Left hindlimb (tissue), 1 donor: ENCODE measurements at places on chromosomes 2 and 18.

GRCh38 chr2:112483042-112483473 is 1.1 kb downstream of the TTL start:
- DNase-seq, result no peak

- no peak for DNase-seq
Measured at GRCh38 chr2:51619961-51620360, 588.0 kb upstream of the NRXN1 start.

GRCh38 chr2:50863856-50864255 is 168.1 kb downstream of the NRXN1 start:
- no peak for DNase-seq

GRCh38 chr18:78422336-78422735 is 557.3 kb upstream of the SALL3 start:
- DNase-seq, result no peak

- DNase-seq, result peak; percentile 42
Measured at GRCh38 chr2:175854665-175855064, 147.4 kb downstream of the LNPK start.

DNA sequence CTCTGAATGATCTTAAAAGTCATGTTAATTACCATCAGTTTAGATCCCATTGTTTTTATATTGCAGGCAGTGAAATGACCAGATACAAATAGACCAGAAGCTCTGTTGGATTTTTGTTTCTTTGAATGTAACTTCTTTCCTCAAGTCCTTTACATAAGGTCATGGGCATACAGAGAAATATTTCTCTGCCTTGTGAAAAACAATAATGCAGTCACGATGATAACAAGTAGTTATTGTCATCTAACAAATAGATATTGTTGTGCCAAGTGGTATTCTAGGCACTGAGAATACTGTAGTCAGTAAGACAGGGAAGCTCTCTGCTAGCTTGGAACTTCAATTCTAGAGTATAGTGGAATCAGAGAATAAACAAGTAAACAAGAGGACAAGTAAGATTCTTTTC is 94.7 kb upstream of the BARD1 start:
- DNase-seq, result no peak

- no peak for DNase-seq
Measured at GRCh38 chr2:179107737-179108136, 57.8 kb upstream of the CCDC141 start.

GRCh38 chr2:12987246-12987645 is 270.5 kb downstream of the TRIB2 start:
- no peak for DNase-seq

GRCh38 chr2:23475036-23475435 is 90.1 kb downstream of the KLHL29 start:
- no peak for DNase-seq

GRCh38 chr18:27314996-27315395 is 129.9 kb upstream of the CHST9 start:
- no peak for DNase-seq

DNA sequence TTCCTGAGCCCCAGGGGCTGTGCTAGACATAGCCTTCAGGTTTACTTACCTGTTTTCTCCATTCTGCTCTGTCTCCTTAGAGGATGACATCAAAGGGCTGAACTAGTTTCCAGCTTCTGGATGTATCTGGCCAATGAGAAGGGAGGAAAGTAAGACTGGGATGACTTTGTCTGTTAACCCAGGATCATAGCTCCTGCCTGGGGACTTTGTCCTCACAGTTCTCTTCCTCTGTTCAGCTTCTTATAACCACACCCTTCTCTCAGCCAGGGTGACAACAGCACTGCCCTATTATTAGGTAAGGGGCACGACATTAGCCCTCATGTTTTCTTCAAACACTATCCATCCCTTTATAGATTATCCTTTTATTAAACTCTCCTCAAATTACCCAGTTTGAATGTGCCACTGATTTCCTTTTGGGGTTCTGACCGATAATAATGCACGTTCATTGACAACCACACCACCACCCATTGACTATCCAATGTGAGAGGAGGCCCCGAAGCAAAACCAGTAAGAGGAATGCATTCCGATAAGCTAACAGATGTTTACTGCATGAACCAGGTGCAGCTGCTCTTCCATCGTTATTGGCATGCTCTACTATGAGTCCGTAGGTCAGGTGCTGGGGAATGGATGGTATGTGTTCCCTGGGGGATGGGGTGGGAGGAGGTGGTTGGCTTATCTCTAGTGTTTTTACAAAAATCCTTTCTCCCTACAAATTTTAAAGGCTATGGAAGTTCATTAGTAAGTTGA is 23.5 kb downstream of the TSN start:
- no peak for DNase-seq

DNA sequence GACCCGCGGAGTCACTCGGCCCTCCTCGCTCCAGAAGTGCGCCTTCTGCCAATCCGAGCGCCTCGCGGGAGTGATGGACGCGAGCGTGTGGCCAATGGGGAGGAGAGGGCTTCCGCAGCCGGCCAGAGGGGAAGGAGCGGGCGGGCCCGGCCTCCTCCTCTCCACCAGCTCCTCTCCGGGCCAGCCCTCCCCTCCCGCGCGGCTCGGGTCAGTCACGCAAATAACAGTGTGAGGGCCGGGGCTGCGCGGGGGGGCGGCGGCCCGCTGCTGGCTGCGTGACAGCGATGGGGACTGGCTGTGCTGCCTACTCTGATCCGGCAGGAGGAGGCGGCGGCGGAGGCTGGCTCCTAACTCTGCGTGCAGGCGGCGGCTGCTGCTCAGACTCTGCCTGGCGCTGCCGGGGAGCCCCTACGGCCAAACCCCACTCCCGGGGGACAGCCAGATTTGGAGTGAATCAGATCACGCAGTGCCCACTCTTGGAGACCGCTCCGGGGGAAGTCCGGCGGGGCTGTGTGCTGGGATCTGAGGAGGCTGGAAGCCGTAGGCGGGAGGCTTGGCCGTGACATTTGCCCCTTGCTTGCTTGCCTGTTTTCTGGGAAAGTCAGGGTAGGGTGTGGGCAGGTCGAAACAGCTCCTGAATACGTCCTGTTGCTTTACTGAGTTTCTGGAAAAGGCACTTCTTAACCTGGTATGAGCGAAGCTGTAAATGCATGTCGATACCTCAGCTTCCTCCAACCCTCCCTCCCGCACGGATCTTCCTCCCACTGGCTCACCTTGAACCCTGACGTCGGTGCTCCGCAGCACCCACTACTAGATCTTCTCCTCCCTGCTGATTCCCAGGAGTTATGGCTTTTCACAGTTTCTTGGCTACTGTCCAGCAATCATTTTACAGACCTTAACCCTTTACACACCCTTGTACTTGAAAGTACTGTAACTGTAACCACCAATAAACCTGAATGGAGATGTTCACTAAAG is 97.9 kb upstream of the SERTAD2 start:
- no peak for DNase-seq

GRCh38 chr2:219400562-219400961 is 12.8 kb upstream of the DNPEP start:
- no peak for DNase-seq

DNA sequence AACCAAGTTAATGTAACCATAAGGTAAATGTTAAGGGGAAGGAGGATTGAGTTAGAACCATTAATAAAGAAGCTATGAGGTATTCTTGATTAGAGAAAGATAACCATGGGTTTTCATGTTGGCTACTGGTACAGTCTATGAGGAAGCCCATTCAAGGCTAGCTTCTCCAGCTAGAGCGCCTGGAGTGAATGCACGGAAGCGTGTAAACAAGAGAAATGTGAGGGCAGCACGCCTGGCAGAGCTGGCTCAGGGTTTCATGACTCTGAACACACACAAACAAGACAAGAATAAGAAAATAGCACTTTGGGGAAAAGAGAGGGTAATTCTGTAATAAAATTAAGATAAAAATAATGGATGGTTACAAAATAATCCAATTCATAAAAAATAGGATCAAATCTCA is 255.3 kb downstream of the PDE11A start:
- no peak for DNase-seq

DNA sequence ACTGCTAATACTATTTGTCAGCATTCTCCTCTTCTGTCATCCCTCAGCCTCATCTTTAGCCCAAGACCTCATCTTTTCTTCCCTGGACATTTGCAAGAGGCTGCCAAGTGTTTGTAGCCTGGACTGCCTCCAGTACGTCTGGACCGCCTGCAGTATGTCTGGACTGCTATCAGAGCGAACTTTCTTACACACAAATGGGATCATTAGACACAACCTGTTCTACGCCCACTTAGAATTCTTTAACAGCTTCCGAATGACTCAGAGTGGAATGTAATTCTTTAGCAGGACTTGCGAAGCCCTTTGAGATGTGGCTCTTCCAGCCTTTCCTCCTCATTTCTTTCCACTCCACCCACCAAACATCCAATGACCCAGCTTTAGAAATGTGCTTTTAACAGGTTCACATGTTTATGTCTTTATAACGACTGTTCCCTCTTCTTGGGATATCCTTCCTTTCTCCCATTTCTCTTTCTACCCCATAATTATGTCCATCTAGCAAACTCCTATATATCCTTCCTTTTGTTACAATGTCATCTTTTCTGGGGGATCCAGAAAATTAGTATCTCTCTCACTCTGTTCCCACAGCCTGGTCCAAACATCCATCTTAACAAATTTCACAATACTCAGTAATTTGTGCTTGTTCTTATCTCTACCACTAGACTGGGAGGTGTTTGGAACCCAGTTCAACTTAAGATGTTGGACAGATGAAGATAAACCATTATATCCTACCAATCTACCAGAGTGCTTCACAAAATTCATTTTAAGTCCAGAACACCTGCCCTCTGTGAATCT is 171.3 kb upstream of the PGAP1 start:
- peak; percentile 65 for DNase-seq

DNA sequence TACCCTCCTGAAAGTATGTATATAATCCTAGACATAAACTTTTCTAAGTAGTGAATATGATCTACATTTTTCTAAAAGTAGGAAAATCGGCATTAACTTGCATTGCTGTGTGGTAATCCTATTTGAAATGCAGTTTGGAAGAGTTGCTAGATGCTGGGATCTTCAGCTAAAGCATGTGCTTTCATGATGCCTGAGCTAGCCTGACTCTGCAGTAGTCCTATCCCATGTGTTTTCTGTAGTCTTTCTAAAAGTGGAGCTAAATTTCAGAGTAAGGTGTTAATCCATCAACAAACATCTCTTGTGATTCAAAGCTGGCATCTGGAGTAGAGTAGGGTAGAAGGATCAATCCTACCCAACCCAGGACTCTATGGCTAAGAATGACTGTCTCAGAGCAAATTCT is 229.4 kb downstream of the THSD7B start:
- no peak for DNase-seq

DNA sequence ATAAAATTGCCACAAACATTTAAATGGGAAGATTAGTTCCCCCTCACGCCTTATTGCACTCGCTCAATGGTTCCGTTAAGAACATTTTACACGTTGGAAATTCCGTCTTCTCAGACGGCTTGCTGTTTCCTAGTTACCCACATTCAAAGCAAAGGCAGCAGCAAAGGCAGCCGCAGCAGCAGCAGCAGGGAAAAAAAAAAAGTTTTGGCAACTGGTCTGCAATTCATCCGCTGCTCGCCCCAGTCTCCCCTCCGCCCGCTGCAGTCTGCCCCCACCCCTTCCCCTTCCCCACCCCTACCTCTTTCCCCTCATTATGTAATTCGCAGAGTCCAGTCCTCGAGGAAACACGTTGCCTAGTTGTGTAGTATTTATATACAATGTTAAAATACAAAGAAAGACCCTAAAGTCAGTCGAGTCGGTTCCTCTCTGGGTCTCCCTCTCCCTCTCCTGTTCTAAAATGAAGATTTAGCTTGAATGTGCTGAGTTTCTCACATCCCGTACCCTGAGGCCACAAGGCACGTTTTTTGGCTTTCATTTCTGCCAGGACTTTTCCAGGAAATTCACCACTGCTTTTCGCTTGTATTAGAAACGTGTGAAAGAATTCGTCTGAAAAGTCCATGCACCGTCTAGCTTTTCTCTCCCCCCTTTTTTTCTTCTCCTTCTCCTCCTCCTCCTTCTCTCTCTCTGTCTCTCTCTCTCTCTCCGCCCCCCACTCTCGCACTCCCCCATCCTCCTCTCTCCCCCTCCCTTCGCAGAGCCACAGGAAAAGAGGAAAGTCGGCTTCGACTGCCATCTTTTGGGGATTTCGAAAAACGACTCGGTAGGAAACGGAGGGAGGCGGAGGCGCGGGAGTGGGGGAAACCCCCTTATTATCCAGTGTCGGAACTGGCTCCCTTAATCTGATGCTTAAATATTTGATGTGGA is 140.0 kb downstream of the MEIS1 start:
- peak; percentile 90 for DNase-seq

- DNase-seq, result no peak
Measured at GRCh38 chr2:29841386-29842004, 79.9 kb downstream of the ALK start.

- DNase-seq, result no peak
Measured at GRCh38 chr2:72793798-72794440, 31.9 kb downstream of the EXOC6B start.

DNA sequence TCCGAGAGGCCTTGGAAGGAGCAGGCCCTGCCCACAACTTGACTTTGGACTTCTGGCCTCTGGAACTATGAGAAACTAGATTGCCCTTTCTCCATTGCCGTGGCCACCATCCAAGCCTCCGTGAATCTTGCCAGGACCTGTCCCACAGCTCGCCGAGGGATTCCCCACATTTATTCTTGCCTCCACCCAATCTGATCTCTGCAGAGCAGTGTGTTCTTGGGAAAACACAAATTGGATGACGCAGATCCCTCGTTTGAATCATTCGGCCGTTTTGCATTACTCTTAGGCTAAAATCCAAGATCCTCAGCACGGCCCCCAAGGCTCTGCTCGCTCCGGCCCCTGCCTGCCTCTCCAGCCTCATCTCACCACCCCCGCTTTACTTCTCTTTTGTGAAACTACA is 364.2 kb downstream of the ZNF516 start:
- DNase-seq, result peak; percentile 52

- DNase-seq, result no peak
Measured at GRCh38 chr2:64137567-64137966, 6.7 kb downstream of the PELI1 start.

GRCh38 chr2:9771481-9772017 is 71.7 kb upstream of the TAF1B start:
- peak; percentile 77 for DNase-seq

GRCh38 chr2:118670276-118670675 is 177.2 kb downstream of the EN1 start:
- no peak for DNase-seq

GRCh38 chr2:31083234-31083993 is 54.8 kb downstream of the GALNT14 start:
- no peak for DNase-seq

- DNase-seq, result no peak
Measured at GRCh38 chr18:50696436-50696835, 123.4 kb downstream of the MRO start.

DNA sequence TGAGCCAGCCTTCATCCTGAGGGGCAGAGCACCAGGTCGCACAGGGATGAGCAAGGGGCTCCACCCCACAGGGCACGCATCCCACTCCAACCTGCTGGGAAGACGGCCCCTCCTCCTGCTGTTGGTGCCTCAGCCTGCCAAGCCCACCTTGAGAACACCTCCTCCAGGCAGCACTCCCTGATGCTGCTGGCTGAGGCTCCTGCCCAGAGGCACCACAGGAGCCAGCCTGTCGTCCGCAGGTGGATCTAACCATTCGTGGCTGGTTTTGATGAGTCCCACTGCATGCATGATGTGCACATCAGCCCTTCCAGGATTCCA is 58.4 kb downstream of the BIN1 start:
- DNase-seq, result peak; percentile 29
